Posterior vena cava (tissue), 2 donors: ENCODE measurements at places on chromosomes 7 and 10. TPM values are rescaled to one million over a fixed set of nuclear protein-coding genes. Genes with fewer than 3 reads are reported as not detected.

DNA sequence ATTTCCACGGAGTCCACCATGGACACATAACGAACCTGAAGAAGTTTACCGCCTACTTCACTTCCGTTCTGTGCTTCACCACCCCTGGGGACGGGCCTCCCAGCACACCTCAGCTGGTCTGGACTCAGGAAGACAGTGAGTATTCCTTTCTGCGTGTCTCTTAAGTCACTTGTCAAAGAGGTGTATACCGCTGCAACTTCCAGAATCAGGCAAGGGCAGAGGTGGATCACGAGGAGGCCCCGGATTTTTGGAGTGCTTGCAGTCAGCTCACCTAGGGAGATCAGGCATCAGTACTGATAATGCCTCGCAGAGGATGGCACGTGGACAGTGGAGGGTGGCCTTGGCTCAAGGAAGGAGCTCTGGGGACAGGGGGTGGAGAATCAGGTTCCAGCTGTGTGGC, 630.4 kb upstream of the FOXK1 start:
- no peak for DNase-seq

- DNase-seq, result no peak
Measured at GRCh38 chr10:123807444-123808035, 84.1 kb downstream of the CPXM2 start.

HMX3 gene
- total RNA-seq, result not detected

DNA sequence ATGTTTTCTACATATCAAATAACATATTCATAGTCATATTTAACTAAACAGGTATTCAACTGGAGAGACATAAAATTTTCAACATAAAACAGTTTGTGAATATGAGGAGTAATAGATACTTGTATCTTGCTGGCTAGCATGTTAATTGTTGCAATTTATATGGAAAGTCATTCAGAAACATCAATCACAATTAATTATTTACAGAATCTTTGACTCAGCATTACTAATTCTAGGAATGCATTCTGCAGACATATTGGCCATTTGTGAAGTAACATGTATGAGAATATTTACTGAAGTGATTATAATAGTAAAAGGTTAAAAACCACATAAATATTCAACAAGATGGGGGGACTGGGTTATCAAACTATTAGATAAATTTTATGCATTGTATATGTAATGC, 203.7 kb downstream of the TSPAN12 start:
- DNase-seq, result no peak

GRCh38 chr10:11180228-11180627, 162.6 kb downstream of the CELF2 start:
- no peak for DNase-seq

DNA sequence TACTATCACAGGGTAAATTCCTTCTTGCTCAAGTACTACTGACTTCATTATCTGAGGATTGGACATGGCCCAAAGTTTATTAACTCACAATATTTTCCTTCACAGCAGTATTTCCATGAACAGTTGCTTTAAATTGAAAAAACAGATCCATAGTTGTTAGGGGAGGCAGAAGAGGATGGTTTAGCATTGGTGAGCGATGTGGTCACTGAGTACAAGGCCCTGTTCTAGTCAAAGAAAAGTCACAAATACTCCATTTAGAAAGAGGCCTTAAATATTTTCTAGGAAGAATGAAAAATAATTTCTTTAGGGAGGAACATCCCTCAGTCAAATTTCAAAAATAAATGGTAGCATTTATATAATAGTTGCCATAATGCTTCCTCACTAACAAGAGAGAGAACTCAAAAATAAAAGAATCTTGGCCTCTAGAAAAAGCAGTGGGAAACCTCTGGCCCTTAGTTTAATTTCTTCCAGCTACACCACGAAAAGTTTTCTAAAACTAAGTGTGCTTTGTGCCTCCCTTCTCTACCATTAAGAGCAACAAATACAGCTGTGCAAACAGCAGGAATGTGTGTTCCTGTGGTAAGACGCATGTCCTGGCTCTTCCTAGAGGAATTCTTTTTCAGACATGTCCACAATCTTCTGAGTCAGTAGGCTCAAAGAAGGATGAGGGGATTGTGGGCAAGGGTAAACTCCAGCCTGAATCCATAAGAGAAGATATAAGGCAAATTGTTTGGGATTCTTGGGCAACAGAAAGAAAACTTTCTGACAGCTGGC, 105.7 kb downstream of the HOXA1 start:
- DNase-seq, result no peak

DNA sequence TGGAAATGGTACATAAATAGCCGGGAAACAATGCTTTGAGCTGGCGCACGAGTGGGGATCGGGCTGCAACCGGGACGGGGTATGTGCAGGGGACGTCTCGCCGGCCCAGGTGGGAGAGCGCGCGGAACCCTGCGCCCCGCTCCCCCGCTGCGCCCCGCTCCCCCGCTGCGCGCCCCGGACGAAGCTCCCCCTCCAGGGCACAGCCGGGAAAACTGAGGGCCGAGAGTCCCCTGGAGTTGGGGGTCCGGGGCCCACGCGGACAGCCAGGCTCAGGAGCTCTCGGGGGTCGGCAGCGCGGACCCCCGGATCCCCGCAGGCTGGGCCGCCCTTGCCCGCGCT, 514 bp downstream of the RADIL start:
- DNase-seq, result peak; percentile 80

GRCh38 chr10:621513-621912, 68.0 kb downstream of the DIP2C start:
- DNase-seq, result peak; percentile 50

VWA2 gene
- total RNA-seq, result not detected

DNA sequence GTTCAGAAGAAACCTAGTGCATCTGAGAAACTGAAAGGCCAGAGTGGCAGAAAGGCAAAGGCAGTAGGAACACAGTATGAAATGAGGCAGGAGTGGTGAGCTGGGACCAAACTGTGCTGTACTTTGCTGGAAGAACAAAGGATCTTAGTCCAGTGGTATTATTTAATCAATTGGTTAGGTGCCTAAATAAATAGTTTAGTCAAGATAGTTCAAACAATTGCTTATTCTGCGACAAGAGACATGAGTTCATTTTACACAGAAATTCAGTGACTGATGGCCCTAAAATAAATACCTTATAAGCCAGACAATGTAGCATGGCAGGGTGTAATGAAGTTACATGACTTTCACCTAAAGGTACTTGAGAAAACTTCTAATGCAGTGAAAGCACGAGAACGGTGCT, 181.8 kb upstream of the LRRN3 start:
- no peak for DNase-seq

PLAU gene
- 36.7 TPM for total RNA-seq

DNA sequence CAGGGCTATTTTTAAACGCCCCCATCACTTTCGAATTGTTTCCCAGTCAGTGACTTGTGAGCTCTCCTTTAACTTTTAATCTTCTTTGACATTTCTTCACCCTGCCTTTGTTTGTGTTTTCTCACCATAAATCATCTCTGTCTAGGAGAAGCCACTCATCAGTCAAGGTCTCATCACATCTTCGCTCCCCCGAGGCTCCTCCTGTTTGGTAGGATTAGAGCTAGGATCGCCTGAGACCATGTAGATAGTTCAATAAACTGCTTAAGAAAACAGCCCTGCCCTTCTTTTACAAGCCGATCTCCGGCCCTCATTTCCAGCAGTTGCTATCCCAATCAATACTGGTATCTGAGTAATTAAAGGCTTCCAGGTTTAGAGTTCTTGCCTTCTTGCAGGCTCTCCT, 472.8 kb upstream of the ADARB2 start:
- no peak for DNase-seq

NME8 gene
- total RNA-seq, result 0.19 TPM

FOXP2 gene
- 9.9 TPM for total RNA-seq

DNA sequence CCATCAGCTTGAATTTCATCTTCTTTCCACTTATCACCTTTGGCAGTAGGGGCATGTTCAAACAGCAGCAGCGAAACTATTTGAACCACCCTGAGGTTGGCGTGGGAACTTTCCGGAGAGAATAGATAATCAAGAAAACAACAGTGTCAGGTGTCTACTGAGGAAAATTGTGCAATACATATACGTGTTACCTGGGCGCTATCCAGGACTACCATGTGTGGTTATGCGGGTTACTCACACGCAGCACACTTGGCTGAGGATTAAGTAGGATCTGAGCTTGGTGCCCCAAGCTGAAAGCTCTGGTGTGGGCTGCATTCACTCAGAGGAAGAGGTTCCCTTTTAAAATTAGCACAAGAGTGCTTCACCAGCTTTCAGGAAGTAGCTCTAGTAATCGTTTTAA, 8.8 kb upstream of the ABI1 start:
- no peak for DNase-seq

GRCh38 chr10:6058682-6059475, 3.3 kb downstream of the IL2RA start:
- DNase-seq, result peak; percentile 1

GRCh38 chr7:110095372-110096052, 995.4 kb upstream of the LRRN3 start:
- DNase-seq, result no peak

DNA sequence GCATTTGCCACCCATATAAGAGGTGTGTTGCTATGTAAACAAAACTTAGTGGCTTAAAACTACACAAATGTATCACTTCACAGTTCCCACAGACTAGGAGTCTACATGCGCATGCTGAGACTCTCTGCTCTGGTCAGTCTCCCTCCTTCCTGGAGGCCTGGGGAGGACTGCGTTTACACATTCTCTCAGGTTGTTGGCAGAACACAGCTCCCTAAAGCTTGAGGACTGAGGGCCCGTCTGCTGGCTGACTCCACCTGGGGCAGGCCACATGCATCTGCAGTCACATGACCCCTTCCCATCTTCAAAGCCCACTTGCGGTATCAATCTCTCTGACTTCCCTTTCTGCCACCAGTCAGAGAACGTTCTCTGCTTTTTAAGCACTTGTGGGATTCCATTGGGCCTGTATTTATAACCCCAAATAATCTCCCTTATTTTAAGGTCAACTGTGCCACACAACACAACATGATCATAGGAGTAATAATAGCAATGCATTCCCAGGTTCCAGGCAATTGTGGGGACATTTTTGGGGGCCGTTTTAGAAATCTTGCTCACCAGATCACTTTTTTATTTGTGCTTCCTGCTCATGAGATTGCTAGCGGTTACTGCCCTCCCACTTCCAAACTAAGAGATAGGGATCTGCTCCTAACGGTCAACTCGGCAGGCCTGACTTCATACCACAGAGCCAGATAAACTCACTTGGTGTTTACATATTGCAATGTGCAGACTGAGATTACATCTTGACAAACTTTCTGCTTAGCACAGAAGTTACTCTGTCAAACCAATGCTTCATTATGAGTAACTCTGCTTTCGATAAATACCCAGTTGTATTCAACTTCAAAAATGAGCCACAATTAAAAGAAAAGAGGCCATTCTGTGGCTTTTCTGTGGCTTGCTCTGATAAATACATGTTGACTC, 96.3 kb downstream of the ALOX5 start:
- DNase-seq, result no peak

ADIRF gene
- 188 TPM for total RNA-seq

DNA sequence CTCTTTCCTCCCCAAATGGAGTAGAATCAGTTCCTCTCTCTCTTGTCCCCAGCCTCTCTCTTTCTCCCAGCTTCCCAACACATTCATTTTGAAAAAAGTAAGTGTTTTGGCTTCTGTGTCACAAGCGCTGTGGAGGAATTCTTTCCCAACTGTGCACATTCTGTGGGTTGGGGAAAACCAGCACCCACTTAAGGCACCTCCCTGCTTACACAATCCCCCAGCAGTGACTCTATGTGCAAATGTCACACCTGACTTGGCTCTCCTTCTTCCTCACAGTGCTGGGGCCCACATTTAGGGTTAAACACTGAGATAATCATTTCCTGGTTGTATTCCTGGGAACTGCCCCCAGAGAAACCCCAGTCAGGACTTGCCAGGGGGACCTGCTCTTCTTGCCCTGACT, 358.1 kb upstream of the ZNF32 start:
- DNase-seq, result no peak

UBE2H gene
- total RNA-seq, result 138 TPM

DNA sequence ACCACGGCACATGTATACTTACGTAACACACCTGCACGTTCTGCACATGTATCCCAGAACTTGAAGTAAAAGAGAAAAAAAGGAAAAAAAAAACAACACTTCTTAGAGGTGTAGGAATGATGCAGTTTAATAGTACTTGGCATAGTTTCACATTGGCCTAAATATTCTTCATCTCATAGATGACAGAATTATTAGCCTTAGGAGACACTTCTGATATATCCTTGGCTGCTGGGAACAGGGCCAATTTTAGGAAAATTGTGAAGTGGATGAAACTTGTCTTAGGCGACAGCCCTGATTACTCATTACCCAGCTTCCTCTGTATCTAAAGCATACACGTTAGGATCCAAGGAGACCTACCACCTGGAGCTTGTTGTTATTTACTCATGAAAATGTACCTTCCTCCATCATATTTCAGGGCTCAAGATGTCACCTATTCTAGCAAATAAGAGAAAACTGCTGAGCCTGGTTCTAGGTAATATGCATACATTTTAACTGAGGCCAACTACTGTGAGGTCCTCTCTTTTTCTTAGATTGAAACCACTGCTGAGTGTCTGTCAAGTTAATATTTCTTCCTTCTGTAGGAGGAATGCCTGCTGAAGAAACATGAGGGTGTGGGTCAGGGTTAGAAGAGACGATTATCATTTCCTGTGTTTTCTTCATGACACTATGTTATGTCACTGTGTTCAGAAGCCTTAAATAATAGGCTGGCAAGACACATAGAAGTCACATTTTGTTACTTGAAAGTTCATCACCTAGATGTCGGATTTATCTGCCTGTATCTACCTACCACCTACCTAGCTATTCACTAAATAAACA, 44.3 kb downstream of the CPED1 start:
- no peak for DNase-seq

- DNase-seq, result no peak
Measured at GRCh38 chr7:134718211-134718875, 61.1 kb upstream of the CALD1 start.
